ENCODE measurements at places on chromosomes 12 and 14.

GRCh38 chr14:22569106-22569736 is 19.8 kb downstream of the DAD1 start:
- no peak for DNase-seq

GRCh38 chr12:7026854-7027253 is 8.6 kb upstream of the LPCAT3 start:
- DNase-seq = no peak

DNA sequence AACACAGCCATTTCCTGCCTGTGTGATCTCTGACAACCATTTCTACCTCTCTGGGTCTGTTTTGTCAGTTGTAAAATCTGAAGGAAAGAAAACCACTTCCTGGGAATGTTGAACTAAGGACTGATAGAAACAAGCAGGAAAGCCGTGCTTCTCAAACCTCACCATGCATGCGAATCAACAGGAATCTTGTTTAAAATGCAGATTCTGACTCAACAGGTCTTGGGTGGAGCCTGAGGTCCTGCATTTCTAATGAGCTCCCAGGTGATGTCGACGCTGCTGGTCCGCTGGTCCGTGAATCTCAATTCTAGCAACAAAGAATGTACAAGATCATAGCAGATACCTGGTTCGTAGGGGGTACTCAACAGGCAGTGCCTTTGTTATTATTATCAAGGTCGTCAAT is 38.0 kb upstream of the GPATCH2L start:
- no peak for DNase-seq

DNA sequence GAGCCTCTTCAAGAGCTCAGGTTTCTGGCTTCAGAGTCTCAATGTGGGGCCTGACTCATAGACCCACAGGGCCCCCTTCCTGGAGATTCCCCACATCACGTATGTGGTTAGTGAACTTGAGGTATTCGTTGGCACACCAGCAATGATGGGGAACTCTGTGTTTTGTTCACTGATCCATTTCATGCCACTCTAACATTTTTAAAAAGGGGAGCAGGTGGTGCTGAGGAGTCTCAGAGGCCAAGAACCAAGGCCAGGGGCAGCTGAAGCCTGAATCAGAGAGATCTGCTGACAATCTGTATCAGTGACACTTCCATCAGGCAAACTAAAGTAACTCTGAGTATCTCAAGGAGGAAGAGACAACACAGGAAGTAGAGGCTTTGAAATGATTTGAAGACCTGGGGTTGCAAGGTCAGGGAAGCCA is 323.4 kb downstream of the VRK1 start:
- no peak for DNase-seq

DNA sequence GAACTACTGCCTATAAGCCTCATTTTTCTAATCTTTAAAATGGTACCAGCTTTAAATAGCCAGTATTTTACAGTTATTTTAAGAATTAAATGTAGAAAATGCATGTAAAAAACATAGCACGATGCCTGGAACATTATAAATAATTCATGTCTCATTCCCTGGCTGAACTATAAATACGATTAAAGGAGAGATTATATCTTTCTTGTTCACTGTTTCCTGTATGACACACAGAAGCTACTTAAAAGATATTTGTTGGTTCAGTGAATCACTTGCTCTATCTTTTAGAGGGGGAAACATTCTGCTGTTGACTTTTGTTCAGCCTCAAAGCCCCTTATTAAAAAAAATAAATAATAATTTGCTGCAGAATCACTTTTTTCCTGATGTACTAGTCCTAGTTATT is 406.9 kb downstream of the LRFN5 start:
- DNase-seq = no peak

DNA sequence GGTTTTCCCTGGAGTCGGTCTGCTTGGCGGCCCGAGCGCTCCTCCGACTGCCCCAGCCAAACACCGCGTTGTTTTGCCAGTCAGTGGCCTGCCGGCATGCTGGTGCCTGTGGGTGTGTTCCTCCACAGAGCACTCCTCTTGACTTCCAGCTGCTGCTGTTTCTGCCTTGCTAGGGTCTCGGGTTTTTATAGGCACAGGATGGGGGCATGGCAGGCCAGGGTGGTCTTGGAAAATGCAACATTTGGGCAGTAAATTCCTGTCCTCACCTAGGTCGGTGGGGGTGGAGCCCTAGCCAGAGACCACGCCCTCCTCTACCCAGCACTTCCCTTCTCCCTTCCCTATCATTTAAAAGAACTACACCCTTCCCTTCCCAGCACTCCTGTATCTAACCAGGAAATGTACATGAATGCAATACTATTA is 34.7 kb upstream of the VASH1 start:
- no peak for DNase-seq

DNA sequence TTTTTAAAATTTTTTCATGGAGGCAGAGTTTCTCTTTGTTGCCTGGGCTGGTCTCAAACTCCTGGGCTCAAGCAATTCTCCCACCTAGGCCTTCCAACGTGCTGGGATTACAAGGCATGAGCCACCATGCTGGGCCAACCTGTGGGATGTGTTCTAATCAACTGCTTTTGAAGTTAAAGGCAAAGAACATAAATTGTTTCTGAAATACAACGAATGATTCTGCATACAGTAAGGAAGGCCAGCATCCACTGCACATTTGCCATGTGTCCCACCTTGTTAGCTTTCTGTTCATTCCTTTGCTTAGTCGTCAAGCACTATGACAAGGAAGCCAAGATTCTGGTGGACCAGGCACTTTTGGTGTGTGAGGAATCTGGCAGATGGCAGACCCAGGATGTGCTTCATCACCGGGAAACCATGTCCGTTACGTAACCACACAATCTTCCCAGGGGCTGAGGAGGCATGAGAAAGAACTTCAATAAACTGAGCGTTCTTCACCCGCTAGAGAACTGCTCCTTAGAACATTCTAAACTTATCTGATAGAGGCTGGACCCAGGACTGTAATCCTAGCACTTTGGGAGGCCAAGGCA is 24.5 kb downstream of the MOK start:
- no peak for DNase-seq

DNA sequence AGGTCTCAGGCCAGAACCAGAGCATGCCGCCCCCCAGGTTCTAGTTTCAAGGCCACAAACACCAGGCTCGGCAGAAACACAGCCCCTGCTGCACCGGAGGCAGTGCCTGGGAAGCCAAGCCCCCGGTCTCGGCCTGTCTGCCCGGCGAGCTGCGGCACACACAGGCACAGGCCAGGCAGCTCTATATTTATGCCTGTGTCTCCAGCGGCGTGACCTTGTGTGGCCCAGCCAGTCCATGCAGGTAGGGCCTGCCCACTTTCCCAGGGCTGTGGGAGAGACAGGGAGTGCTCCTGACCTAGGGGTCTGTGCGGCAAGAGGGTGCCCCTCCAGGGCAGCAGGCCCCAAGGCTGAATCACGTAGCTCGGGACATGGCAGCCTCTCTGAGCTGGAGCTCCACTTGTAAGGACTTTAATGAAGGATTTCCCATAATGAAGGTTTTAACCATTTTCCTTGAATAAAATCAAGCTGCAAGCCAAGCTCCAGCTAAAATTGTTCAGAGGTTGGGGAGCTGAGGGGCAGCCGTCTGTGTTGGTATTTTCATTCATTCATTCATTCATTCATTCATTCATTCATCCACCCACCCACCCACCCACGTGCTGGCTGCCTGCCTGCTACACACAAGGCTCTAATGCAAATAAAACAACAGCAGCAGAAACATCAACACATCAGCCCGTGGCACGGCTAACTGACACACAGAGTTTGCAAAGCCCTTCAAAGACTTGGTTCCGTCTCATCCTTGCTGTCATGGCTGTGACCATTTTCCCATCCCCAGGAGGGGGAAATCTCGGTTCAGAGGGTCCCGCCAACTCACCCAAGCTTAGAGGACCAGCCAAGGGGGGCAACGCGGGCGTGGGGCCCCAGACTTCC is 92.0 kb downstream of the RFLNA start:
- DNase-seq = no peak

DNA sequence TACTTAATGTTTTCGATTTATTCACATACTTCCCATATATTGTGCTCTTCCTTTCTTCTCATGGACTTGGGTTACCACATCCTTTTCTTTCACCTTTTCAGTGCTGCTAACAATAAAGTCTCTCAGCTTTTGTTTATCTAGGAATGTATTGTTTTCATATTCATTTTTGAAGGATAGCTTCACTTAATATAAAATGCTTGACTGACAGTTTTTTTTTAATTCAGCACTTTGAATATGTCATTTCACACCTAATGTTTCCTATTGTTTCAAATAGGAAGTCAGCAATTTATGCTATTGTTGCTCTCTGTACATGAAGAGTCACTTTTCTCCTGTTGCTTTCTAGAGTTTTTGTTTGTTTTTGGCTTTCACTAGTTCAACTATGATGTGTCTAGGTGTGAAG is 738.3 kb upstream of the STXBP6 start:
- DNase-seq = no peak

DNA sequence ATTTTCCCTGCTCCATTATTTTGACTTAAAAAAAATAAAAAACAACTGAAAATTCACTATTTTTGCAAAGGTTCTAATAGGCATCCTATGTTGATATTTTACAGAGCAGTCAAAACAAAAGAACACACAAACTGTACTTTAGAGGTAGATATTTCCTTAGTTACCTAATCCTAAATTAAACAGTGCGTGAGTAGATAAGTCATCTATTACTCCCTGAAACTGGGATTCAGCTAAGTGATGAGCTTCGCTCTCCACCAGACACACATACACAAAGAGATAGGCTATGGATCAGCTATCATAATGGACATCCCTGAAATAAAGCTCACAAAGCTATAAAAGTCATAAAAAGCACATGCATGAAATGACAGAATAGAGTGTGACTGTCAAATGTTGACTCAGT is 398.7 kb downstream of the SOX5 start:
- no peak for DNase-seq

DNA sequence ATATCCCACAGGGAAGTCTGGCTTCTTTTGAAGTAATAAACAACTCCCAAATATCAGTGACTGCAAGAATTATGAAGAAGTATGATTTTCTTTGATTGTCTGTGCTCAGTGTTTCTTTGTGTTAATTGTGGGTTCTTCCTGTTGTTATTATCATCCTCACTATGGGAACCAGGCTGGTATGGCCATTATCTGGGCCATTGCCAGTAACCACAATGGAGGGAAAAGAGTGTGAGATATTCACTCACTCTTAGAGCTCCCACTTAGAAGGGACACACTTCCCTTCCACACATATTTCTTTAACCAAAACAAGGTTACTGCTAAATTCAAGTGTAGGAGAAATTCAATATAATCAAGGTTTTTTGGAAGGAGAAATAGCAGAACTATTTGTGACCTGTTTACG is 503.7 kb downstream of the SLC6A15 start:
- DNase-seq = no peak

DNA sequence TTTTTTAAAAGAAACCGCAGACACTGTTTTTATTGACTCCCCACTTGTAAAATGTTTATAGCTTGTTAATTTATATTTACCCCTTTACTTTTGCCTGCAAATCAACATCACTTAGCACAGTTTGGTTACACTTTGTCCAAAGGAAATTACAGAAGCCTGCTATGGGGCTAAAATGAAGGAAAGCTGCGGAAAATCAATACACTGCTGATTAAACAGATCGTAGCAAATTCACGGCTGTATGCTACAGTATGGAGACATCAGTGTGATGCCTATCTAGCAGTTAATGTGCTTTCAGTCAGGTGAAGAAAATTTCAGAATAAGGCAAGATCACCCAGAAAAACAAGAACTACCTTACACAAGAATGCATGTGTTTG is 110.0 kb downstream of the FOXG1 start:
- peak; percentile 91 for DNase-seq

DNA sequence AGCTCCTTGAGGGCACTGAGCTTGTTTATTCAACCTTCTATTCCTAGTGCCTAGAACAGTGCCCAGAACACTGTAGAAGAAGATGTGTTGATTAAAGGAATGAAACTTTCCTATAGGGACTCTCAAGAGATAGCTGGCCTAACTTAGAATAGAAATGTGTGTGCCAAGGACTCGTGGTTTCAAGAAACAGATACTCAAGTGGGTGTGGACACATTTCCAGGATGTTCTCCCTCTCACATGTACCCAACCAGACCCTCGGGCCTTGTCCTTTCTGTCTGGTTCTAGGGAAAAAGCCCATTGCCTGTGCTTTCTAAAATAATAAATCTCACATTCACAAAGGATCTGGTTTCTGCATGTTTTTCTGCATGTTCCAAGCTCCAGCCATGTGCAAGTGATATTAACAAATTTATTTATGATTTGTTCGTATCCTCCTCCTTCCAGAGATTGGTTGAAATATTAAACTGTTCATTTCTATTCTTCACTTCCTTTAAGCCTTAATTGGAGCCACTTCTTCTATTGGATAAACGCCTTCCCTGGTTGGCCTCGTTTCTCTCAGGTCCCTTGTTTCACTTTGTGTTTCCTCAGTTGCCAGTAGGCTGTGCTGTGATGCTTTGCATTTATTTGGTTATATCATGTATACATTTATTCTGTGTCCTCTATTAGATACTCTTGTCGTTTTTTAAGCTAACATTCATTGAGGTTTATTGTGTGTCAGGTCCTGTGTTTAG is 89.8 kb downstream of the CRADD start:
- DNase-seq = no peak

- no peak for DNase-seq
Observed at GRCh38 chr12:115194857-115195256, 510.9 kb upstream of the TBX3 start.

DNA sequence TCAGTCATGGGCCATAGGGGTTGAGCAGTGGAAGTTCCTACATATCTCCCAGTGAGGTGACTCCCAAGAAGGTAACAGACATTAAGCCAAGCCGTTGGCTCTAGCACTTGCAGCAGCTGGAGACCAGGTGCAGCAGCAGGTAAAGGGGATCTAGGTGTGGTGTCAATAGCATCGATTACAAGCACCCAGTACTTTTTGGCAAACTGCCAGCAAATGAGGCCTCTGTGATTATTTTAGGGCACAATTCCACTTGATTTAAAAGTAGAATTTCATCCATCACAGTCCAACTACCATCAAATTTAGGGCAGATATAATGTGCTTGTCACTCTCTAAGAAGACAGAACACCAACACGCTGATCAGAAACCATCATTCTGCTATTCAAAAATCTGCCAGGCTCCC is 224.1 kb upstream of the EGLN3 start:
- DNase-seq = no peak

- DNase-seq = no peak
Observed at GRCh38 chr14:51950007-51950406, 39.3 kb upstream of the RTRAF start.

Data from NCI-H1417 treated with DMSO at 0.1 percent for 48 hours (cell line).